Activated CD8-positive, alpha-beta memory T cell treated with anti-CD3 and anti-CD28 coated beads for 1 hour (primary cell): ENCODE measurements at places on chromosomes 12 and 14.
A peak's percentile ranks its signal among the peaks of the same experiment; 100 is the strongest.

GRCh38 chr14:65137648-65138307, 35.5 kb upstream of the MAX start:
- DNase-seq, result no peak

- no peak for DNase-seq
Measured at GRCh38 chr14:66143387-66144112, 342.6 kb upstream of the CCDC196 start.

- no peak for DNase-seq
Measured at GRCh38 chr12:59668674-59669073, 72.8 kb downstream of the SLC16A7 start.

DNA sequence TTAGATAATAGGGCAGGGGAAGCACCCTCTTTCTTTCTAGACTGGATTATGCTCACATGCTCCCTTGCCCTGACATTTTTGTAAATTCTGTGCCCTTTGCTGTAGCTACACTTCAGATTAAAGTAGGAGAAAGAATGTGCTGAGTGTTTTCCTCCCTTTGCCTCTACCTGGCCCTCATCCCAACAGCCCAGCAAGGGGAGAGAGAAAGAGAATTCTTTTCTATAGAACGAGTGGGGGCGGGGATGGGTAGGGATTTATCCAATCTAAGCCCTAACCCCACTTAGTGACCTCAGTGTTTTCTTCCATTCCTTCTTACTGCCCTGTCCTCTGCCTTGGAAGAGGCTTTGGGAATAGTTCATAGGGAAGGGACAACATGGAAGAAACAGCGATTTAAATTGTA, 13.5 kb downstream of the GPR84 start:
- DNase-seq, result no peak

DNA sequence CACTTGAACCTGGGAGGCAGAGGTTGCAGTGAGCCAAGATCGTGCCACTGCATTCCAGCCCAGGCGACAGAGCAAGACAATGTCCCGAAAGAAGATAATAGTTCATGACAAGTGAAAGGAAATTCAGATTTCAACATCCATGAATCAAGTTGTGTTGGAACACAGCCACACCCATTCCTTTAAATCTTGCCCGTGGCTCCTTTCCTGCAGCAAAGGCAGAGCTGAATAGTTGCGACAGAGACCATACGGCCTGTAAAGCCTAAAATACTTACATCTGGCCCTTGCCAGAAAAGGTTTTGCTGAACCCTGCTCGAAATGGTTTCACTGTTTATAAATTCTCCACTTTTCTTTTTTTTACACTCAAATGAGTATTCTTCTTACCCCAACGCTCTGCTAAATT, 17.7 kb upstream of the ITPK1 start:
- DNase-seq, result no peak

- no peak for DNase-seq
Measured at GRCh38 chr14:96757456-96757855, 39.7 kb upstream of the VRK1 start.

GRCh38 chr12:101850199-101850598, 19.4 kb upstream of the GNPTAB start:
- no peak for DNase-seq

GRCh38 chr12:102093319-102093718, 26.6 kb downstream of the NUP37 start:
- DNase-seq, result no peak

- DNase-seq, result no peak
Measured at GRCh38 chr12:110896559-110896958, 23.8 kb downstream of the MYL2 start.

- DNase-seq, result no peak
Measured at GRCh38 chr12:116490471-116490870, 68.7 kb upstream of the MAP1LC3B2 start.

DNA sequence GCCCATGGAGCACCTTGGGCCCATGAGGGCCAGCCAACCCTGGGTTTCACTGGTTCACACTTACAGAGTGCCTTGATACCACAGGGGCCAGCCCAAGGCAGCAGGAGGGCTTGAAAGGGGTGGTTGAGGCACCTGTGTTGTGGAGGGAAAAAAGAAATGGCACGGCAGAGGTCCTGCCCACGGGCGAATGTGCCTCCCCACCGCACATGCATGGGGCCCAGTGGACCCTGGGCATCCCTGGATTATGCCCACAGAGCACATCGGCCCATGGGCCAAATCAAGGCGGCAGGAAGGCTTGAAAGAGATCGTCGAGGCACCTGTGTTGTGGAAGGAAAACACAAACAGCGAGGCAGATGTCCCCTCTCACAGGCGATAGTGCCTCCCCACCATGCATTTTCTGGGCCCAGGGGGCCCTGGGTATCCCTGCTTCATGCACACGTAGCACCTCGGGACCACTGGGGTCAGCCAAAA, 378.1 kb downstream of the ALG10 start:
- DNase-seq, result no peak

- no peak for DNase-seq
Measured at GRCh38 chr12:11568155-11568761, 81.2 kb upstream of the ETV6 start.

DNA sequence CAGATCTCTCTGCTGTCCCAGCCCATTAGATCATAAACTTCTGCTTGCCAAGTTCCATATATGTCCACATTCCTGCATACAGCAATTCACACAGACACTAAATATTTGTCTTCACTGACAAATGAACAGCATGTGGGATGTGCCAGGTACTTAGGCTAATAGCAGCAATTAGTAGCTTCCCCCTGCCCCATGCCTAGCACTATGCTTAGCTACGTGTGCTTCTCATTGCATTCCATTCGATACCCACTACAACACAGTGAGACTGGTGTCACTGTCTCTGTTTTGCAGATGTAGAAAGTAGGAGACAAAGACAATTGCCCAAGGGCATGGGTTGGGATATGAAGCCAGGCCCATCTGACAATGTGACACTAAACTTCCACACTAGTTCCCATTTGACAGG, 308.4 kb downstream of the BCL11B start:
- no peak for DNase-seq

- DNase-seq, result no peak
Measured at GRCh38 chr12:8832500-8832899, 10.1 kb downstream of the A2ML1 start.

DNA sequence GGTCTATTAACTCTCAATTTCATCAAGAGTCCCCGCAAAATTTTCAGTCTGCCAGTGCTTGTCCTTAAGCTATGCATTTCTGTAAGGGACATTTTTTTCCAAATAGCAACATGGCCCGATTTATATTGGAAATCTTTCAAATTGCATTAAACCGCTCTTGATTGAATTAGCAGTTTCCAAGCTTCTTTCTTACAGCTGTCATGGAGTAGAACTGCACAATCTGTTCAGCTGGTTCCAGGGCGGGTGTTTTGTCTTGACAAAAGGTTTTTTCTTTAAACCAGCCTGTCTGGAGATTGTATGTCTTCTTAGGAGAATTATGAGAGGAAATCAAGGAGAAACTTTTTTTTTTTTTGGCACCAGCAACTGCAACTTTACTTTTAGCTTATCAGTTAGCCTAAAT, 185.8 kb downstream of the ALG10B start:
- DNase-seq, result no peak

- no peak for DNase-seq
Measured at GRCh38 chr12:120067084-120067869, 49.3 kb downstream of the RAB35 start.

GRCh38 chr14:95533391-95533821, 1.4 kb upstream of the GLRX5 start:
- DNase-seq, result no peak

DNA sequence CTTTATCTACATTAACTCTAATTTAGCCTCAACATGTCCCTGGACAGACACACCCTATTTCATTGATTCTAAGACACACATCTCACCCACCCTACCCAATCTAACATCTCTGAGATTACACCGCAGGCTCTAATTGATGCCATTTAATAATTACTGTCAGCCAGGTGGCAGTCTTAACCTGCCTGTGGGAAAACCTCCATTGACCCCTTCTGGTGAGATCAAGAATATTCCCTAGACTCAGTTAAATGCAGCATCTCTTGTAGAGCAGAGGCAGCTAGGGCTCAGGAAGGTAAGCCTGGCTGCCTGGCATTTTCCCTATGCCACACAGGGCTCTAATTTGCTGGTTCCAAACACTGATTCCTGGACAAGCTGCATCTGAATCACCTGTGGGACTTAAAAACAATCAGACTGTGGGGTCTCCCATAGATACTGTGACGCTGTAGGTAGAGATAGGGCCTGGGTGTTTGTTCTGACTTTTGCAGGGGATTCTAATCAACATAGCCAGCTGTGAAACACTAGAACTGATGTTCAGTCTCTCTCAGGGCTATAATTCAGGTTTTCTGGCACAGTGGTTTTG, 14.3 kb downstream of the MCRS1 start:
- DNase-seq, result no peak

DNA sequence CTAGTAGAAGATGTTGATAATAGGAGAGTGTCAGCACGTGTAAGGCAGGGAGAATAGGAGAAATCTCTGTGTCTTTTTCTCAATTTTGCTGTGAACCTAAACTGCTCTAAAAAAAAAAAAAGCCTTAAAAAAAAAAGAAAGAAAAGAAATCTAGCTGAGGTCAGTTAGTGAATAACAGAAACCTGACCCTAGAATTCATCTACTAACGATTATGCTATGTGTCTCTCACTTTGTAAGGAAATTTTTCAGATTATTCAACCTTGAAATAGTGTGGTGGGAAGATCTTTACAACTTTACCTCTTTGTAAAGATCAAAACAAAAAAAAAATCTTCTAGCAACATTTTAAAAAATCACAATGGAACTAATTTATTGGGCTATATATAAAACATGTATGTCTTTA, 995.7 kb downstream of the GALC start:
- DNase-seq, result no peak

- DNase-seq, result no peak
Measured at GRCh38 chr12:96862326-96862725, 44.7 kb upstream of the NEDD1 start.

GRCh38 chr12:21065845-21066244, 65.1 kb upstream of the SLCO1B1 start:
- no peak for DNase-seq

DNA sequence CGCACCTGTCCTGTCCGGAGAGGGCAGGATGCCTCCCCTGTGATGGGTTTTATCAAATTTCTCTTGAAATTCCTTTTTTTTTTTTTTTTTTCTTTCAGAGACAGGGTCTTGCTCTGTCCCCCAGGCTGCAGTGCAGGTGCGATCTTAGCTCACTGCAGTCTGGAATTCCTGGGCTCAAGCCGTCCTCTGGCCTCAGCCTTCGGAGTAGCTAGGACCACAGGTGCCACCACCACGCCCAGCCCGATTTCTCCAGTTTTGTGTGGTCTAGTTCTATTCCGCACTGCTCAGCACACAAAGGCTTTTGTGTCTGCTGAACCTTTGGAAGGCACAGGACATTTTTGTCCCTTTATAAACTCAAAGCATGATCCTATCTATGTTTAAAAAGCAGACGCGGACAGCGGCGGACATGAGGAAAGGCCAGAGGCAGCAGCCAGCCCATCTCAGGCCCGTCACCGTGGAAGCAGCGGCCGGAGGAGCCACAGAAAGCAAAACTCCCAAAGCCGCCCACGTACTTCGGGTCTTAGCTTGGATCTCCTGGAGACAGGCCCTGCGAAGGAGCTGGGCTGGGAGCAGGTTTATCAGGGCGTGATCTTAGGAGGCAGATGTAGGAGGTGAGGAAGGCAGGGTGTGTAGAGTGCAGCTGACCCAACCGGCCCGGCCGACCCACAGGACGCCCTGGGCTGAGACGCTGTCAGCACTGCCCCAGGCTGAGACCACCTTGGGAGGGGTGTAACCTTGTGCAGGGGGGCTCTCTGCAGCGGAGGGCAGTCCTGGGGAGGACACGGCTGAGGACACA, 30.9 kb upstream of the FBRSL1 start:
- DNase-seq, result no peak

- no peak for DNase-seq
Measured at GRCh38 chr12:111440152-111440551, 34.4 kb downstream of the SH2B3 start.

GRCh38 chr12:111207761-111208160, 161.1 kb downstream of the PHETA1 start:
- no peak for DNase-seq

DNA sequence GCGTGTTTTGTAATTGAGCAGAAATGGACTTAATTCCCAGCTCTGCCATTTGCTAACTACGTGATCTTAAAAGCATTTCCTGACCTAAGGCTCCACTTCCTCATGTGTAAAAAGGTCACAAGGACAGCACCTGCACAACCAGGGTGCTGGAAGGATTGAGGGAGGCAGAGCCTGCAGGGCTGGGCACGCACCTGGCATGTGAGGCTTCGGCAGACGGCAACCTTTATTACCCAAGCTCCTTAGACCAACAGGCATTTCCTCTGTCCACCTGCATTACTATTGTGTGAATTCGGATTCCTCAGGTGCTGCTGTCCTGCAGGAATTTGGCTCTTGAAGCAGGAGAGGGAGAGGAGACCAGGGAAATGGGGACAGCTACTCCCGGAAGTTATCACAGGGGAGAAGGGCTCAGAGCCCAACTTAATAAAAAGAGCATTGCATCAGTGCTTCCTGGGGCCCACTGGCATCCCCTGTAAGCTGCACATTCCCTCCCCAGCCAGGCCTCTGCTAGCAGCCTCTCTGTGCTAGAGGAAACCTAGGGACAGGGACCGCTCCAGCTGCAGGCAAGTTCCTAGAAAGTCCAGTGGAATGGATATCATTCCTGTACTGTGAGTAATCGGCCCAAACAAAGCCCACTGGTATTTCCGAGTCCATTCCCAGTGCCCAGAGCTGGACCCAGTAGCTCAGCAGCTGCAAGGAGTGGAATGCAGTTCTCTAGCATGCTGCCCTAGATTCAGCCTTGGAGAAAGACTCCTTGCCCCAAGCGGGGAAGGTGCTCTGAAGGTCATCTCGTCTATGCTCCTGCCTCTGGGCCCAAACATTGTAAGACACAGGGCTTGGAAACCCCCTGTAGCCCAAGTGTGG, 157.1 kb upstream of the CCND2 start:
- DNase-seq, result no peak

- no peak for DNase-seq
Measured at GRCh38 chr12:74559728-74560127, 22.1 kb downstream of the ATXN7L3B start.

DNA sequence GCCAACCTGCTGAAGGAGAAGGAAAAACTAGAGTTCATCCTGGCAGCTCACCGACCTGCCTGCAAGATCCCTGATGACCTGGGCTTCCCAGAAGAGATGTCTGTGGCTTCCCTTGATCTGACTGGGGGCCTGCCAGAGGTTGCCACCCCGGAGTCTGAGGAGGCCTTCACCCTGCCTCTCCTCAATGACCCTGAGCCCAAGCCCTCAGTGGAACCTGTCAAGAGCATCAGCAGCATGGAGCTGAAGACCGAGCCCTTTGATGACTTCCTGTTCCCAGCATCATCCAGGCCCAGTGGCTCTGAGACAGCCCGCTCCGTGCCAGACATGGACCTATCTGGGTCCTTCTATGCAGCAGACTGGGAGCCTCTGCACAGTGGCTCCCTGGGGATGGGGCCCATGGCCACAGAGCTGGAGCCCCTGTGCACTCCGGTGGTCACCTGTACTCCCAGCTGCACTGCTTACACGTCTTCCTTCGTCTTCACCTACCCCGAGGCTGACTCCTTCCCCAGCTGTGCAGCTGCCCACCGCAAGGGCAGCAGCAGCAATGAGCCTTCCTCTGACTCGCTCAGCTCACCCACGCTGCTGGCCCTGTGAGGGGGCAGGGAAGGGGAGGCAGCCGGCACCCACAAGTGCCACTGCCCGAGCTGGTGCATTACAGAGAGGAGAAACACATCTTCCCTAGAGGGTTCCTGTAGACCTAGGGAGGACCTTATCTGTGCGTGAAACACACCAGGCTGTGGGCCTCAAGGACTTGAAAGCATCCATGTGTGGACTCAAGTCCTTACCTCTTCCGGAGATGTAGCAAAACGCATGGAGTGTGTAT, 2.4 kb downstream of the FOS start:
- peak; percentile 22 for DNase-seq
